Cortex of kidney (tissue), 1 donor: ENCODE measurements at places on chromosomes 5 and 9.

DNA sequence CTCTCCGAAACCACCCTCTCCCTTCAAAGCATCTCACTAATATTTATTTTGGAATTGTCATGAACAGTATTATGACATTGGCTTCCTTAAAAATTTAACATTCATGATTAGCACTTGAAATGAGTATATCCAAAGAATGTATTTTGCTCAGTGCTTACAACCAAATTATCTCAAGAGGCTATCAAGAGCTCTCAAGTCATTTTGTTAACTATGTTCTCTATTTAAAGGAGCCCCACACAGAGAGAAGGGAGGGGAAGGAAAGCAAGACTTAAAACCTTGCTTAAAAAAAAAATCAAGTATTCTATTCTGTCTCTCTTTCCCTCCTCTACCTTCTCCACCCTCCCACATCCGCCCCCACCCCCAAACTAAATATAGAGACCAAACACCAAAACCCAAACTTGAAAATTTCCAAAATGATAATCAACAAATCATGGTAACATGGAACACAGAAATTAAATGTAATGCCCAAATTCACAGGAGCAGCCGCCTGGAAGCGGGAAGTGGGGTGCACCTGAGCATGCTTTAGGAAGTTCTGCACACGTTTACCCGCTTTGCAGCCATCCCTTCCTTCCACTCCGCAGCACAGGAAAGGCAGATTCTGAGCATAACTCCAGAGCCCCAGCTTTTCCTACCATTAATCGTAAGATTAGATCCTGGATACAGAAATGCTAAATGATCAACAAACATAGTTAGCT is 66.9 kb downstream of the EBF1 start:
- no peak for DNase-seq

- no peak for DNase-seq
Observed at GRCh38 chr9:1028501-1029190, 21.5 kb upstream of the DMRT2 start.

GRCh38 chr9:128684065-128684324 is 5.0 kb upstream of the SET start:
- DNase-seq, result no peak

- no peak for DNase-seq
Observed at GRCh38 chr5:1105350-1106265, 6.3 kb downstream of the SLC12A7 start.

DNA sequence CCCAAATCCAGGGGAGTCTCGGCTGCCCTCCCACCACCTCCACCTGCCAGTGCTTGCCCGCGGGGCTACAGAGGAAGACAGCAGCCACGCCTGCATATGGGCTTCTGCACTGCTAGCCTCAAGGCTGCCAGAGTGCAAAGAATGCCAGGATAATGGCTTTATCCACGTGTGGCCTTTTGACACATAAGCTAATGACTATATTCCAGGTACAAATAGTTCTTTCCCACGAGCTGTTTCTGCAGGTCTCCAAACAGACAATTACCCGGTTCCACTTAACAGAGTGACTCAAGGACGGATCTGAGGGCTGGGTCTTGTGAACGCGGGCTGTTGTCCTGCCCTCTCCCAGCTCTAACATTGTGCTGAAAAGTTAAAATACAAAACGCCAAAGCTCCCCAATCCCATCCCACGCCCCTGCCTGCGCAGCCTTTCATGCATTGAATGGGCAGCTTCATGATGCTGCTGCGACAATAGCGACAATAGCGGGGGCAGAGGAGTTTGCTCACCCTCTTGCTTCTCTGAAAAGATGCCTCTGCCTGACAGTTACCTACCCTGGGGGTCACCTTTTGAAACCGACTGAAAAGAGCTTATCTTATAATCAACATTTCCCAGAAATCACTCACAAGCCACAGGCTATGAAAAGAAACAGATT is 39.1 kb upstream of the MSH3 start:
- DNase-seq, result no peak

DNA sequence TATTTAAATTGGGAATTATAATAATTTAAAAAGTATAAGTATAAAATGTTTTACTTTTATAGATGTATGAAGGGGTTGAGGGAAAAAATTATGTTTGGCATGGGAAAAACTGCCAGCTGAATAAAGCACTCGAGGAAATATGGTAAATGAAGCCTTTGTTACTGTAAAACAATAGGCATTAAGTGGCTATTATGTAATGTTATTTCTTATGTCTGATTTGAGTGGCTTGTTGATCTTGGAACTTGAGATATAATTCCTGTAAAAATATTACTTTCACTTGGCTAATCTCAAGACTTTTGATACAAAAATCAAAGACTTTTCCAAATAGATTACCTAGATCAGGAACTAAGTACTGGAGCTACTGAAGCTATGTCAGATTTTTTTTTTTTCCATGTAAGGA is 182.9 kb downstream of the CD180 start:
- DNase-seq, result no peak

GRCh38 chr5:98781964-98782363 is 8.5 kb downstream of the RGMB start:
- DNase-seq, result no peak

GRCh38 chr5:113808956-113809355 is 295.5 kb downstream of the YTHDC2 start:
- DNase-seq, result no peak

DNA sequence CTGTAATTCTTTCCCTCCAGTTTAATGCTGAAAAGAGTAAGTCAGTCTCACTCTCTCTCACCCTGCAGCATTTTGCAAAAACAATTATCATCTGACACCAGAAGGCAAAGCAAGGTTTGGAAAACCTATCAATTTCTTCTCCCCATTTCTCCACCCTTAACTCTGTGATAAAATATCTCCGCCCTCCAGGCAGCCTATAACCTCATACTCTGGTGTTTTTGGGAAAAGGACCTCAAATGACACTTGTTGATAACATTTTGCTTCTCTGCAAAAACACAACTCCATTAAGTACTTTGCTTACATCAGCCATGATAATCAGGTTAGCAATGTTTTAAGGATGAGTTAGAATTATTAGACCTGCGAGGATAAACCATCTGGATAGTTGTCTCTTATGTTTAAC is 2.3 kb downstream of the ANKH start:
- no peak for DNase-seq
